ENCODE measurements at places on chromosomes 3 and 15. TPM values are rescaled to one million over a fixed set of nuclear protein-coding genes. Genes with fewer than 3 reads are reported as not detected.

WDR93 gene
- not detected for total RNA-seq

NTRK3 gene
- total RNA-seq: 0.05 TPM

PLXNB1 gene
- 29.2 TPM for total RNA-seq

TUSC7 gene
- total RNA-seq: not detected

SYNM gene
- 21.6 TPM for total RNA-seq

FGF12 gene
- 3.1 TPM for total RNA-seq

DNAJC17 gene
- total RNA-seq: 79.5 TPM

WNT5A gene
- 31.9 TPM for total RNA-seq

SNUPN gene
- 28.7 TPM for total RNA-seq

SENP7 gene
- 6.3 TPM for total RNA-seq

TMEM207 gene
- total RNA-seq: not detected
